ENCODE measurements at places on chromosomes 12 and 14. TPM values are rescaled to one million over a fixed set of nuclear protein-coding genes. Genes with fewer than 3 reads are reported as not detected.

Gene PRICKLE1
- total RNA-seq, result not detected

DNA sequence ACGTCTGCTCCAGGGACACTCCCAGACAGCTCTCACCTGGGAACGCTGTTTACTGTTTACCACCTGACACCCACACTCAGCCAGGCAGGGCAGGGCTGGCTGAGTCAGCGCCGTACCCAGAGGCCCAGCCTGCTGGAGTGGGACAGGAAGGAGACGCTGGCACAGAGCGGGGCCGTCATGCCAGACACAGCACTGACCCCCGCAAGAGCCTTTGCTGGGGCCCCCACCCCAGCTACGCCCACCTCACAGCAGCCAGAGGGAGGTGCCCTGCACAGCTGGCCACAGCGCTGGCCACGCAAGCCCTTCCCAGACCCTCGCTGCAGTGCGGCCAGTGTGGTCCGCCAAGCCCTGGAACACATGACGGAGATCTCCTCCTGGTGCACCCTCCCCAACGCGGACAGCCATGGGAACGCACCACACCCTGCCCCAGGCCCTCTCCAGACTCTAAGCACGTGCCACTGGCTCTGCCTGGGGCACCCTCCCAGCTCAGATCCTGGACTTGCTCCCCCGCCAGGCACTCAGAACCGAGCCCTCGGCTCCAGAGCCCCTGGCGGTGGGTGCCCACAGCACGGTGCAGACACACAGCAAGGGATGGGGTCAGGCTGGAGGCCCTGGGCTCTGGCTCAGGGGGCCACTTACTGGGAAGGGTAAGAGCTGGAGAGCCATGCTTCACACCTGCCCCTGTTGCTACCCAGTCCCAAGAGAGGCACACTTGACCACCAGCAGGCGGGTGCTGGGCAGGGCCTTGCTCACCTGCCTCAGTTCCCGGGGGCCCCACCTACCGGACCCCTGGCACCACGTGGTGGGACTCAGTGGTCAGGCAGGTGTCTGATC is 5.7 kb downstream of the AHNAK2 start:
- H3K27ac ChIP-seq, result no peak overlapping the region
- peaks cover 18% of the 10 kb centered on the region for H3K27me3 ChIP-seq
- H3K36me3 ChIP-seq, result no peaks in the 10 kb centered on the region
- peaks cover 3% of the 10 kb centered on the region for H3K4me1 ChIP-seq
- no peak for DNase-seq

DNA sequence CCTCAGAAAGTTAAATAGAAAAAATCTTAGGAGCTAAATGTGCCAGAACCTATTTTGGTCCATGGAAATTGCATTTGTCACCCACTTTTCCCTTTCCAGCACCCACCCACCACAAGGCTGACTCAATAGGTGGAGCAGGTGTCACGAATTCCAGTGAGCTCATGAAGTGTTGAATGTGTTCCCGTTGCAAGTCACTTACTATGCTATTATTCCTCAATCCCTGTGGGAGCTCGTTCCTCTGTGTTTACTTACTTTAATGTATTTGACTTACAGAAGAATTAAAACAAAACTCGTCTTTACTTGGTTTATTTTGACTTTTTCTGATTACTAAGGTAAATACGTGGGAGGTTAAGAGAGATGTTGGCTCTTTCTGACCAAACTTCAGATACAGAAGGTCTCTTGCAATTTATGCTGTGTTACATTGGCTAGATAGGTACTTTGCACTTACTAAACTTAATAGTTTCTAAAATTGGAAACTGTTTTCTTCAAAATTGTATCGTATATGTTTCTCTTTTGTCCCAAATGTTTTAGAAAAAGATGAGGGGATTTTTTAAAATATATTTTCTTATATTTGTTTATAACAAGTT is 269.4 kb upstream of the NOVA1 start:
- H3K27me3 ChIP-seq, result no peaks in the 10 kb centered on the region
- no peaks in the 10 kb centered on the region for H3K4me1 ChIP-seq
- H3K36me3 ChIP-seq, result no peaks in the 10 kb centered on the region
- no peak overlapping the region for H3K27ac ChIP-seq

Gene GALNT9
- 0.18 TPM for total RNA-seq

- H3K27me3 ChIP-seq, result no peaks in the 10 kb centered on the region
- H3K27ac ChIP-seq, result no peak overlapping the region
- DNase-seq, result no peak
Observed at GRCh38 chr12:53211476-53212381, 4.7 kb upstream of the ITGB7 start.

GRCh38 chr12:11321980-11322379 is 11.7 kb upstream of the PRB4 start:
- H3K27me3 ChIP-seq, result no peaks in the 10 kb centered on the region
- no peak overlapping the region for H3K4me3 ChIP-seq
- no peak for DNase-seq
- H3K36me3 ChIP-seq, result no peaks in the 10 kb centered on the region

Gene ABHD4
- total RNA-seq, result 8.4 TPM

DNA sequence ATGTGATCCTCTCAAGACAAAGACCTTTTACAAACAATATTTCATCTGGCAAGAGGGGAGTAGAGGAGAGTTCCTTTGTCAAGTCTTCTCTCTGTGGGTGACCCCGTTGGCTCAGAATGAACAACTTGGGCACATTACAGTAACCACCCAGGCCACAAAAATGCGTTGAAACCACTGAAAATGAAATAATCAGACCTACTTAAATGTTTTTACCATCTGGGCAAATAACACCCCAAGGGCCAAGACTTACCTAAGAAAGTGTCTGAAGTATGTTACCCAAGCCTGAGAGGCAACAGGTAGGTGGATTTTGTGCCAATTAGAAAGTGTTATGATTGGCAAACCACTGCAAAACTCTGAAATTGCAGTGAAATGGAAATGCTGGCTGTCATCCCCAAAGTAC is 1.3 kb downstream of the TC2N start:
- peak overlapping the region; percentile 69 for H3K4me3 ChIP-seq
- H3K36me3 ChIP-seq, result peaks cover 5% of the 10 kb centered on the region
- peak overlapping the region; percentile 38 for H3K27ac ChIP-seq
- DNase-seq, result no peak

Measured in CD8-positive, alpha-beta memory T cell (primary cell).